Dorsolateral prefrontal cortex (tissue), 122 donors: ENCODE measurements at places on chromosomes 3 and 15. TPM values are rescaled to one million over a fixed set of nuclear protein-coding genes. Genes with fewer than 3 reads are reported as not detected.

The CPA3 gene
- total RNA-seq = not detected

The TUBGCP4 gene
- 31.3 TPM for total RNA-seq

The SLC2A2 gene
- not detected for total RNA-seq

The GPR27 gene
- 23.3 TPM for total RNA-seq

The C3orf85 gene
- total RNA-seq = not detected

The SAMD7 gene
- not detected for total RNA-seq

The LRRN1 gene
- 28.1 TPM for total RNA-seq

The FGF12 gene
- total RNA-seq = 163 TPM

DNA sequence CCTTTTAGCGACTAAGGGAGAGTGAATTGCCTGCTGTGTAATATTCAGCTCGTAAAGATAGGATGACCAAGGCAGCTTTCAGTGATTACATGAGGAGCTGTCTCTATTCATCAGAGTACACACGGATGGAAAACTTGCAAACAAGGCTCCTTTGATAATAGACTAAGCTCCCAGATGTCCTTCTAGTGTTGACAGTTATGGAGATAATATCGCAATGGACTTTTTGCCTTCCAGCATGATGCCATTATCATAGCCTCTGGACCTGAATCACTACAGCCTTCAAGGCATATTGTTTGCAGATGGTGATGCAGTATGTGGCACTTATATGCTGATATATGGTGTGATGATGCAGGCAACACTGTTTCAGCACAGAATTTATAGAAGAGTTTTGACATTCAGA, 93.9 kb downstream of the ECT2 start:
- no peak for DNase-seq

GRCh38 chr15:36709653-36710052, 130.2 kb downstream of the CDIN1 start:
- no peak for DNase-seq

DNA sequence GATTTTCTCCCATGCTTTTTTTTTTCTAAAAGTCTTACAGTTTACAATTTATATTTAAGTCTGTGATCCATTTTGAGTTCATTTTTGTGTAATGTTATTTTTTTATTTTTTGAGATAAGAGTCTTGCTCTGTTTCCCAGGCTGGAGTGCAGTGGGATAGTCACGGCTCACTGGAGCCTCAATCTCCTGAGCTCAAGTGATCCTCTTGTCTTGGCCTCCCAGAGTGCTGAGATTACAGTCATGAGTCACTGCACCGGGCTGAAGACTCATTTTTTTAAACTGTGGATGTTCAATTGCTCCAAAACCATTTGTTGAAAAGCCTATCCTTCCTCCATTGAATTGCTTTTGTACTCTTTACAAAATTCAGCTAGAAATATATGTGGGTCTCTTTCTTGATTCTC, 19.5 kb downstream of the LNP1 start:
- no peak for DNase-seq

GRCh38 chr3:150968341-150969035, 4.0 kb downstream of the CLRN1 start:
- no peak for DNase-seq

- DNase-seq = no peak
Observed at GRCh38 chr3:196506687-196507086, 3.1 kb upstream of the RNF168 start.

DNA sequence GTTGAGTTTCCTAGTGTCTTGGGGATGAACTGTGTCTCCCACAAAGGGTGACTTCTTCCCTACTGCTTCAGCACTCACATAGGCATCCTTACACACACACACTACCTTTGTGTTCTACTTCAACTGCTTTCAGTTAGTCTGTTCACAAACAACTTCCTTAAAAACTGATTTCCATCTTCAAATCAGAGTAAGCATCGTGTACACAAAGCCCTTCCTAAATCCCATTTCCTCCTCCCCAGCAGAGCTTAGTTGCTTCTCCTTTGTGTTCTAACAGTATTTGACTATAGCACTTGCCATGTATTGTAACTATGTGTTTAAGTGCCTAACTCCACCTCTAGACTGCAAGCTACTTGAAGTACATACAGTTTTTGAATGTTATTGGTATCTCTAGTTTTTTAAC, 71.7 kb downstream of the TNIK start:
- no peak for DNase-seq

- DNase-seq = no peak
Observed at GRCh38 chr3:142353571-142353970, 94.3 kb downstream of the XRN1 start.

- no peak for DNase-seq
Observed at GRCh38 chr15:58444056-58444455, 12.3 kb downstream of the LIPC start.

- no peak for DNase-seq
Observed at GRCh38 chr3:185687271-185687878, 101.3 kb downstream of the SENP2 start.

DNA sequence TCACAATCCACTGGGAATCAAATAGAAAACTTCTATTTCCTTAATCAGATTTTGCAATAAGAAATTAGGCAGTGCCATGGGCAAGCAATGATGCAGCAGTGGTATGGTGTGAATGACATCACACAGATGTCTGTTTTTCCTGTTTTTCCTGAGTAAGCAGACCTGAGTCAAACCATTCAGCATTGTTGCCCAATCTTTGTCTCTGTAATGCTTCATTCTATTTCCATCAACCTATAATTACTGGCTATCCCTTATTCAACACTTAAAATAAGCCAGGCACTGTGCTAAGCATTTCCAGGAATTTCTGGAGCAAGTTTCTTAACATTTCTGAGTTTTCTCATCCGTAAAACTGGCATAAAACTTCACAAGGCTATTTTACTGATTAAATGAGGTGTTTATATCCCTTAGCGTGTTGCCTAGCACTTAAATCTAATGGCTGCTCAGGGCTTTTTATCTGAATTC, 11.3 kb upstream of the OXSR1 start:
- DNase-seq = no peak

DNA sequence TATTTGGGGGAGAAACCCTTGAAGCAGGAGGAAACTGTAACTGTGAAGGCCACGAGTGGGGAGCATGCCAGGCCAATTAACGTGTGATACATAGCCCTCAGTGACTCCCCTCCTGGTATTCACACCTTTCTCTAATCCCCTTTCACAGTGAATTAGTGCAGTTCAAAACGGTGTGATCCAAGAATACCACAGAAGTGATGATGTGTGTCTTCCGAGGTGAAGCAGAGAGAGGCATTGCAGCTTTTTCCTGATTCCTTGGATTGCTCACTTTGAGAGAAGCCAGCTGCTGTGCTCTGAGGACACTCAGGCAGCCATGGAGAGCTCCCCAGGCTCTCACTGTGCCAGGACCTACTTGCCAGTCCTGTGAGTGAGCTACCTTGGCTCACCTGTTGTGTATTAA, 17.3 kb downstream of the NIPA2 start:
- no peak for DNase-seq

DNA sequence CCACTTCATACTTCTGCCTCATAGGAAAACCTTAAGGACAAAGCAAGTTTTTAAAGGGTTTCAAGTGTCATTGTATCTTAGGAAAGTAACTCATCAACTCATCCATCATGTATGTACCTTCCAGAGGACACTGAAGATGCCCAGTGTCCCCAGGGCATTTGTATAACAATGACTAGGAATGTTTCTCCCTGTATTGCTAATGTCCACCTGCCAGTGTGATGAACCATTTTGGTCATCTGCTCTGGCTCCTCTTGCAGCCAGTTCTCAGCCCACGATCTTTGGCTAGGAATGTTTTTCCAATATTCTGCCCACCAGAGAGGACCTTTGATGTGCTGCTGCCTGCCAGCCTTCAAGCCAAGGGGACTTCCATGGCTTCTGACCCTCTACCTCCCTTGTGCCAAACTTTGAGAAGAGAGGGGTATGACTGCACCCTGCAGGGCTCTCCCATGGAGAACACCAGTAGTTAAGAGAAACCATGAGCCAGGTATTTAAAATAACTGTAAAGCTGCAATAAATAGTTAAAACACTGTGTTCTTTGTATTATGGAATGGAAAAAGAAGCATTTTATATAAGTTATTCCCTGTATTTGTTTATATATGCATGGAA, 11.4 kb downstream of the LMOD3 start:
- no peak for DNase-seq

- no peak for DNase-seq
Observed at GRCh38 chr3:189330066-189330465, 158.3 kb downstream of the TPRG1 start.
